ENCODE measurements at places on chromosomes 16 and 17.

DNA sequence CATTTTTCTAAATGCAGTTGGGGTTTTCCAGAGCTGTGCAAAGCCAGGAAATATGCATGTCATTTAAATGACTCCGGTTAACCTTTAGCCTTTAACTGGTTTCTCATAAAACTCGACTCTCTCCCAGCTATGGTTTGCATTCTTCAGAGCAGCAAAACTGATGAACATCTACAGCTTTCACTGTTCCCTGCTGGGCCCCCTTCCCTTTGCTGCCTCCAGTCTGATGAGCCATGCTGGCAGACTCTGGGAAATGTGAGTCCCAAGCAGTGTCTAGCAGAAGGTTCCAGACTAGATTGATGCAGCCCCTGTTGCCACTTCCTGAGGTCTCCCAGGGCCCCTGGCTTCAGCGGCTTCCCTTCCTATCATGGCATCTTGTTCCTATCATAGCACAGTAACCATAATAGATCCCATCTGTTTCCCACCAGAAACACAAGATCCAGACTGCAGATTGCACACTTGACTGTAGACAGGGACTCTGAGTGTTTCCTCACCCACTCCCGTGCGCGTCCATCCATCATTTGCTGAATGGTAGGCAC lies 135.4 kb downstream of the CLEC16A start:
- DNase-seq = no peak

DNA sequence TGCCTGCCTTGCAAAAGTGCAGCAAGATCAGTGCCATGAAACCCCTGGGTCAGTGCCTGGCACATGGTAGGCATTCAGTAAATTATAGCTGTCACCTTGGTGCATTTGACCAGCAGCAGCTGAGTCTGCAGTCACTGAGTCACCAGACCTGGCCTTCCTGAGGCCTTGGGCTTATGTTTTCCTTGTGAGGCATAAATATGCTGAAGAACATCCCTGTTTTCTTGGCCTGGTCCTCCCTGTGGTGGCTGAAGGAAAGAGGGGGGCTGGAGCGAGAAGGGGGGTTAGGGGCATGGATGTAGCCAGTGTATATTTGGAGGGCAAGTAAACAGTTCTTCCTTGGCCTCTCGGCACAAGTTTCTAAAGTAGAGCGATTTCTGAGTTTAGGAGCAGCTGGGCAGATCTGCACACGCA lies 26.5 kb downstream of the EPN2 start:
- DNase-seq = no peak

- DNase-seq = peak; percentile 87
Measured at GRCh38 chr17:59440757-59441463, 109.5 kb downstream of the YPEL2 start.

DNA sequence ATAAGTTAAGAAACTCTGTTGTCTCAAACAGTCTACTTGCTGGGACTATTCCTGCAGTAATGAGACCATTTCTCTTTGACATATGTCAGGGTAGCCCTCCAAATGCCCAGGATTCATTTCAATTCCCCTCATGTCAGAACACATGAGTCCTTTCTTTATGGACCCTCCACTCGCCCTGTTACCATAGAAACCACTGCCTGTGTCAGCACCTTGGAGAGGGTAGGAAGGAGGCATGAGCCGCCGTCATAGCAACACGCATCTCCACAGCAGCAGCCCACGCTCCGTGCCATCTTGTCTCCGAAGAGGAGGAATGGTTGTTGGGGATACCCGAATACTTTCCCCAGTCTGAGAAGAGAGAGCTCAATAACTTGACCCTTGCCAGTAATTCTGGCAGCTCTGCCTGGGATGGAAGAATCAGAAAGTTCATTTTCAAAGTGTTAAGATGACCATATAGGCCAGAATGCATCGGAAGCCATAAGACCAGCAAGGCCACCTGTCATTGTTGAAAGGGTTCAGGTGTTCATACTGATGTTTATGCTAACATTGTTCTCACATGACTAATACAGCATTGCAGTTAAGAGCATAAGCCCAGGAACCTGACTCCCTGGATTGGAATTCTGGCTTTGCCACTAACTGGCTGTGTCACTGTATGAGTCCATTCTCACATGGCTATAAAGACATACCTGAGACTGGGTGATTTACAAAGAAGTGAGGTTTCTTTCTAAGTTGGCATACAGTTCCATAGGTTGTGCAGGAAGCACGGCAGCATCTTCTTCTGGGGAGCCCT lies 141.3 kb downstream of the ABCC12 start:
- no peak for DNase-seq

GRCh38 chr16:15556130-15556529 lies 86.8 kb downstream of the MARF1 start:
- DNase-seq = no peak

DNA sequence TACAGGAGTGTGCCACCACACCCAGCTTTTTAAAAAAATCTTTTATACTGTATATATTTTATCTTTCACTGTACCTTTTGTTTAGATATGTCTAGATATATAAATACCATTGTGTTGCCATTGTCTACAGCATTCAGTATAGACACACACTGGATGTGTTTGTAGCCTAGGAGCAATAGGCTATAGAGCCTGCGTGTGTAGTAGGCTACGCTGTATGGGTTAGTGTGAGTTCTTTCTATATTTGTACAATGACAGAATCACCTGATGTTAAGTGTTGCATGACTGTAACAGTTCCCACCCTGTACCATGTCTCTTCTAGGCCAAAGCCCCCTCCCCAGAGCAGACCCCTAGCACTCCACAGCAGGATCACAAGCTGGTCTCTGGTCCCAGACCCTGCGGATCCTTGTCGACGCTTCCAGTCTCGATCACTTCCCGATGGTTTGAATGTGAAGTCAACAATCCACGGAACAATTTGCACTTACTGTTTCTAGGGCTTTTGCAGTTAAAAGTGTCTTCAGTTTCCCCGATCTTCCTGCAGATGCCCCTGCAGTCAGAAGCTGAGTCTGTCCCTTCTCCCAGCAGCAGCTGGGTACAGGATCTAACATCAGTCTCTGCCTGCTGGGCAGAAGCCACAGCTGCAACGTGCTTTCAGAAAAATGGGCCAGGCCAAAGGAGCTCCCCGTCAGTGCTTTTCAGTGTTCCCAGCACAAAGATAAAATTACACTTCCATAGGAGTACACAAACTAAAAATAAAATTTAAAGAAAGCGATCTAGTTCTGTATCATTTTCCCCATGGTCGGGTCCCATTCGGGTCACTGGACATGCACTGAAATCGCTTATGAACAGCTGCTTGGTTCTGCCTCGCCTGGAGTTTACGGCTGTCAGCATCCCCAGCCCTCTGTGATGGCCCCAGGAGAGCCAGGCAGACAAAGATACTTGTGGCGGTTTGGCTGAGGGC lies 35.4 kb downstream of the ADAM11 start:
- DNase-seq = no peak

GRCh38 chr17:48723423-48724250 lies 652 bp downstream of the PRAC2 start:
- no peak for DNase-seq

DNA sequence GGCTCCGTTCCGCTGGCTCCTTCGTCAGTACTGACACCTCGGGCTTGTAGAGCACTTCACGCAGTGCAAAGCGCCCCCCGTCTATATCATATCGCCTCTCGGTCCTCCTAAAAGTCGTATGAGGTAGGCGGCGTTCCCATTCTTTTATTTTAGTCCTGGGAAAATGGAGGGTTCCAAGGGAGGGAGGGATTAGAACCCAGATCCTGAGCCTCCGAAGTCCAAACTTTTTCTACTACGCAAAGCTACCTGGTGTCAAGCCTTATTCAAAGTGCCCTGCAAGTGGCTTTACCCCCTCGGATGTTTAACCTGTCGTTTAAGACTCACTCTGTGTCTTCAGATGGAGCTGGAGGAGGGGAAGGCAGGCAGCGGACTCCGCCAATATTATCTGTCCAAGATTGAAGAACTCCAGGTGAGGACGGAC lies 348 bp upstream of the FTSJ3 start:
- DNase-seq = no peak

DNA sequence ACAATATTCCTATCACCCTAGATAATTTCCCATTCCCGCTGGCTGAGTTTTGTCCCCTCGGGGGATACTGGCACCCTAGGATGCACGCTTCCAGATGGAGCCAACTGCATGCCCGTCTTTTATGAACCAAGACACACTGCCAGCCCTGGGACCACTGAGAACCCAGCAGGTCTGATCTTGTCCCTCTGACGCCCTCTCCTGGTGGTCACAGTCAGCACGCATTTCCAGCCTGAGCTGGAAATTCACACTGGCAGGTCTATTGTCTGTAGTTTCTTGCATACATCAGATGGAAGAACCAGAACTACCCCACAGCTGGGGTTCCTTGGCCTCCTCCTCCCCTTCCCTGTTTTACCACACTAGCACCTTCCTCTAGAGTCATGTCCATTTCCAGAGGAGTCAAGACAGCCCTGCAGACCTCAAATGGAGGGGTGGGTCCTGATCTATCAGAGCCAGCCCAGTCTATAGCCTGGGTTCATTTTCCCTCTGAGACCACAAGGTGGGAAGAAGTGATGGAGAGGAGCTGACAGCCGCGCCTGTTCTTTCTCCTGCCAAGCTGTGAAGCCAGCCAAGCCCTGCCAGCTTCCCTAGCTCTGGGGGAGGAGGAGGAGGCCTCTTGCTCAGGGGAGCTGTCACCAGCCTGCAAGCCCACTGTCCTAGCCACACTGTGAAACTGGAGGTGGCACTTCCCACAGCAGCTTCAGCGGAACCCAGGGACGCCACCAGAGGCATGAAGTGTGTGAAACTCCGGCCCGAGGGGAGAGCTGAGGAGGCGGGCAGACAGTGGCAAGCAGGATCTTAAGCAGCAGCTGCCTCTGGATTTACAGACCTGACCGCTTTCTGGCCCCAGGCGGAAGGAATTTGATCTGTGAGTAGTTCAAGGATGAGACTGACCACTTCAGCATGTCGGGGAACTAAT lies 29.3 kb downstream of the MXRA7 start:
- peak; percentile 25 for DNase-seq

- no peak for DNase-seq
Measured at GRCh38 chr17:7626956-7627249, 718 bp downstream of the SAT2 start.

DNA sequence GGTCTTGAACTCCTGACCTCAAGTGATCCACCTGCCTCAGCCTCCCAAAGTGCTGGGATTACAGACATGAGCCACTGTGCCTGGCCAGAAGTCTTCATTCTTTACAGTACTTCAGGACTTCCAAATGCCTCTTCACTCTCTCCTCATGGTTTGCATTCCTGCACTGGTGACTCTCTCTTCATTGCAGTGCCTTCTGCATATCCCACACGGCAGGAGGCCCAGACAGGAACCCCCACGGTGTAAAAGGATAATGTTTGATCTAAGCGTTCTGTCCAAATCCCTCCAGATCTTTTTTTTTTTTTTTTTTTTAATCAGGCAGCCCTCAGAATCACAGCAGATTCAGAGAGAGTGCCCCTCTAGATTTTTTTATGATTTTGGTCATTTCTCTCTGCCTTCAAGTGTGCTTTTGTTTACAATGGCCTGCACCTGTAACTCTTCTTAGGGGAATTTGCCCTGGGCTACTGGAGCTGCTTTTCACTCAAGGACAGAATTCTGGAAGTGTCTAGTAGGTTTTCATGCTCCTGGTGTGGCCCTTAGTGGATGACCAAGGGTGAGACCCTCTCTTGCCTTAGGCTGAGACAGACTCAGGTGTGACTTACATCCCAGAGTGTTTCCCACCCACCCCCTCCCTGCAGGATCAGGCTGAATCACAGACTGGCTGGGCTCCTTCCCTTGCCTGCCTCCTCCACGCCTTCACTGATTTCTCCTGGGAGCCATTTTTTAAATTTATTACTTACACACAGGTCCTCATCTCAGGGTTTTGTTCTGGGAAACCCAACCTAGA lies 19.8 kb upstream of the NF1 start:
- no peak for DNase-seq

- no peak for DNase-seq
Measured at GRCh38 chr17:34721326-34721725, 141.9 kb downstream of the TMEM132E start.

DNA sequence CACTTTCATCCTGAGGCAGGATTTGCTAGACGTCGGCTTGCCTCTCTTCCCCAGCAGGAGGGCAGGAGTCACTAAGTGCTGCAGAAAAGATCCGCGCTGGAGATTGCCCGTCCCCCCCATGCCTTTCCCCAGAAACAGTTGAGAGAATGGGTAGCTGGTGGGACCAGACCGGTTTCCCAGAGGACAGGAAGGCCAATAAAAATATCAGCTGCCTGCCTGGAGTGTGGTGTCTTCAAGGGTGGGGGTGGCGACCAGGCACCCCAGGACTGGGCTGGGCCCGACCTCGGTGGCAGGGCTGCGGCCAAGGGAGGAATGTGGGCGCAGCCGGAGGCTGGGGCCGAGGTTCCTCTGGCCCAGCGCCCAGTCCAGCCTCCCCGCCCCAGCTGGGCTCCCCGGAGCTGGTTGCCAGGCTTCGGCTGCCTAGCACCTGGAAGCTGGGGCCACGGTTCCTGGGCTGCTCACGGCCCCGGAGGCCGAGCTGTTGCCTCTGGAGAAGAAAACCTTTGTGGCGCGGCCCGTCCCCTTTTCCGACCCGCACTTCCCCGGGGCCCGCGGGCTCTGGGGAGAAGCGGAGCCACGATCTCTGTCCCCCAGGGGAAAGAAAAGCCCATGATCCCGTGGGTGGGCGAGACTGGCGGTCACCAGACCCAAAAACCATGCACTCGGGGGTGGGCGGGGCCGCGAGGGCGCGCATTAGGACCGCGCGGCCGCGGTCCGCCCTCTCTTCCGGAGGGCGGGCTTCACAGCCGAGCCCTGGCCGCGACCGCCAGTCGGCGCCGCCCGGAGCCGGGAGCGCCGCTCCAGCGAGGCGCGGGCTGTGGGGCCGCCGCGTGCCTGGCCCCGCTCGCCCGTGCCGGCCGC lies at the start of gene TRAF4:
Gene TRAF4, plus strand, starts transcription at position 769 of the 861 bp plus-strand sequence. CDS start 102 bp downstream, outside the sequence.
- DNase-seq = peak; percentile 66

DNA sequence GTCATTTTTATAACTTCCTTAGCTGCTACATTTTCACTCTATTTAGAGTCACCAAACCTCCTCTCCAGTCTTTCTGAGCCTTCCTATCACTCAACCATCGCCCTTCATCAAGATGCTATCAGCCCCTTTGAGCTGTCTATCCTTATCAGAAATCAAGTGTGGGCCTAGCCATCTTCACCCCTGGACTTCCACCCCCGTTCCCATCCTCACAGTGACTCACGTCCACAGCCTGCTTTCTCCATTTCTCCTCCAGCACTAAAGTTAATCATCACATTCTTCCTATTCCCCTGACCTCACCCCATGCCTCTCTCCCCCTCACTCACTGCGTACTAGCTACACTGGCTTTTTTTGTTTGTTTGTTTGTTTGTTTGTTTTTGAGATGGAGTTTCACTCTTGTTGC lies 2.4 kb upstream of the TEKT3 start:
- no peak for DNase-seq
